ENCODE measurements at places on chromosomes 2 and 18.

DNA sequence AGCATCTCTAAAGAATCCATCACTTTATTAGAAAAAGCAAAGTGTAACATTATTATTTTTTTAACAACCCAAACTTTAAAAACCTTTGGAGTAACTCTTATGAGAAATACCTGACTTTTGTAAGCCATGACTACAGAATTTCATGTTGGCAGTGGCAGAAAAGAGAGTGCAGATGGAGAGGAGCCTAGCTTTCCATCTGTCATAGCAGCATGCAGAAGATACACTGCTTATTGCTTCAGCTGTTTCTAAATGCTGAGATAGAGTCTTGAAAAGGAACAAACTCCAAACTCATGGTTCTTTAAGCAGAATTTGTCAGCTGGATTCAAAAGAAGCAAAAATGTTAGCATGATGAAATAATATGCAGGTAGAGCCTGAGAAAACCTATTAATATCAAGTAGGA lies 1130.3 kb downstream of the DPP10 start:
- no peak for DNase-seq

GRCh38 chr18:48445540-48445939 lies 36.4 kb upstream of the ZBTB7C start:
- peak; percentile 85 for DNase-seq

DNA sequence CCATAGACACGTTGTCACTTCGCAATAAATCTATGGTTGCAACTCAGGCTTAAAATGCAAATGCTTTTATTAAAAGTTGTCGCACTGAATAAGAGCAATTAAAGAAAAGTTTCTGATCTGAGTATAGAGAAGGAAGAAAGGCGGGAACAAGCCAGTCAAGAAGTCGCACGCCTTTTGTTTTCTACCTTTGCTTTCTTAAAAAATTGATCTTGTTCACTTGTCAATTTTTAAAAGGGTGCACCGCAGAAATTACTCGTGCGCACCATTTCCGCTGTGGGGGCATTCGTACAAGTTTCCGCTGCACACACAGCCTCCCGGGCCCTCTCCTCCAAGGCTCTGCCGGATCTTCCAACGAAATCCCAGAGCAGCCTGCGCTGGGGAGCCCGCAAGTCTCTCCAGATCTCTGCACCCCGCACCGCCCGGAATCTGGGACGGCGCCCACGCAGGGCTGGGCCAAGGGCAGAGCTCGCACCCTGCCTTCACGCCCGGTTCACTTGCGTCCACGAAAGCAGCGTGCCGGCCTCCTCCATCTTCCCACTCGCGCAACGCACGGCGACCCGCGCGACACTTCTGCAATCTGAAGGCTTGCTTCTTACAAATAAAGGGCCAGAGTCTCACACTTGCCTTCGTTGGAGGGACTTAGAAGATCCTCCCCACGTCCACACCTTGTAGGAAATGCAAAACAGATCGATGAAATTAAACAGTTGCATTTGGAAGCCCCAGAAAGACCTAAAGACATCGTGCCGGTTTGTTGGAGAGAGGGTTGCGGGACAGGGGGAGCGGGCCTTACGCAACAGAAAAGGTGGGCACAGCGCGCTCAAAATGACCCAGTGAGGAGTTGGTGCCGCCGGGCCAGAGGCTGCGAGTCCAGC lies 2.6 kb upstream of the SALL3 start:
- no peak for DNase-seq

- no peak for DNase-seq
Observed at GRCh38 chr18:50218432-50219197, 23.7 kb upstream of the MYO5B start.

DNA sequence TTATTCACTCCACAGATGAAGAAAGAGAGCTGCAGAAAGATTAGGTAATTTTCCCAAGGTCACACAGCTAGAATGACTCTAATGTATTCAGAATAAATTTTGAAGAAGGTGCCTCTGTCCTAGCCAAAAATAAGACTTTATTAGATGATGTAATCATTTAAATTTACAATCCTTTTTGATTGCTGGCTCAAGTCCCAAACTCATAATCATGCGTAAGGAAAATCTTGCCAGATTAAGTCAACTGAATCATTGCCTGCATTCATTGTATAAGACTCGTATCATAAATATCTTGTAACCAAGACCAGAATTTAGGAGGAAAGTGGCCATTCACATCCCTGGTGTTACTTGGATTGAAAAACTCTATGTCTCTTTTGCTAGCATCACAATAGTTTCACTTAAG lies 53.1 kb upstream of the STK39 start:
- no peak for DNase-seq

- DNase-seq: no peak
Observed at GRCh38 chr2:169172151-169172735, 102.9 kb downstream of the DHRS9 start.

GRCh38 chr18:75879196-75879595 lies 451.7 kb upstream of the SMIM21 start:
- DNase-seq: no peak

GRCh38 chr2:142502402-142502801 lies 371.6 kb upstream of the LRP1B start:
- DNase-seq: no peak

- DNase-seq: no peak
Observed at GRCh38 chr2:240925191-240925567, 19.0 kb downstream of the CROCC2 start.

GRCh38 chr18:53402670-53403069 lies 821.8 kb downstream of the MBD2 start:
- no peak for DNase-seq

DNA sequence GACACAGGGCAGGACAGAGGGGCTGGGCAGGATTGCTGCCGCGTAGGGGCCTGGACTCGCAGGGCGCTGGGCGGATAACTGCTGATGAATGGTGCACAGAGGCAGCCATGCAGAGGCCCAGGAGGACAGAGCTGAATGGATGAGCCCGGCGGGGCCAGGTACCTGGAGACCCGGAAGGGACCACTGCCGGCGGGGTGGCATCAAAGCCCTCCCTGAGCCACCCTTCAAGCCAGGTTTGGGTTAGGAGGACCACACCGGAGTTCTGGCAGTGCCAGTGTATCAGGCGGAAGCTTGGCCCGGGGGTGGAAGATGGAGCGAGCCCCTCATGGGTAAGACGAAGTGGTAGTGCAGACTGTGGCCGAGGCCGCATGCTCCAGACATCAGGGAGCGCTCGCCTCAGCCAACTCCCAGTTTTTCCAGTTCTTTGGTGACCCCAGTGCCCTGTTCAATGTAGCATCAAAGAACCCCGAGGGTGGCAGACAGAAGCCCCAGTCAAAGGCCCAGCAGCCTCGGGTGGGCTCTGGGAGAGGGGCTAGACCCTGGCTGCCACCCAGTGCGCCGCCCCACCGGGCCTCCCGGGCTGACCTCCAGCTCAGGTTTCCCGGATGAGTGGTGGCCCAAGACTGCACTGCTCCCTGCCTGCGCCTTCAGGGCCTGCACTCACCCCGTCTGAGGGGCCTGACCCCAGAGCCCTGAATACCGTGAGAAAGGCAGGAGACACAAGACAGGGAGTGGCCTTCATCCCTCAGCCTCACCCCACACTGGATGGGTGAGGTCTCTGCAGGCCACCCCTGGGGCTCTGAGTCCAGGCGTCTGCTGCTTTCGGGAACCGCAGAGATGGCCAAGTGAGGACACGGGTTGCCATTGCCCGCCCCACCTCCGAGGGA lies 50.9 kb downstream of the ACAA2 start:
- DNase-seq: no peak

DNA sequence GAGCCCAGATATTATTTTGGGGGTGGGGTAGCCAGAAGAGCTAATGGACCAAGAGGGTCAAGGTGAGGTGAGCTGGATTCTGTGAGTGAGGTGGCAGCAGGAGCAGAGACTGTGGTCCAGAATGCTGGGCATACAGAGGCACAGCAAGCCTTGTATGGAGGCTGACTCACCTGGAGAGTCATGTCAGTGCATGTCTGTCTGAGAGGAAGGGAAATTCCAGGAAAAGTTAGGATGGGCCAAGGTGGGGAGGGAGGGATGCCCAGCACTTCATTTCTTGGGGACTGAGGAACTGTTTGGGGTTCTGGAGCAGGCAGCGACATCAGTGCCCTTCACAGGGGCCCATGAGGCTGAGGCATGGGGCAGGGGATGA lies 21.1 kb downstream of the PER2 start:
- DNase-seq: no peak

DNA sequence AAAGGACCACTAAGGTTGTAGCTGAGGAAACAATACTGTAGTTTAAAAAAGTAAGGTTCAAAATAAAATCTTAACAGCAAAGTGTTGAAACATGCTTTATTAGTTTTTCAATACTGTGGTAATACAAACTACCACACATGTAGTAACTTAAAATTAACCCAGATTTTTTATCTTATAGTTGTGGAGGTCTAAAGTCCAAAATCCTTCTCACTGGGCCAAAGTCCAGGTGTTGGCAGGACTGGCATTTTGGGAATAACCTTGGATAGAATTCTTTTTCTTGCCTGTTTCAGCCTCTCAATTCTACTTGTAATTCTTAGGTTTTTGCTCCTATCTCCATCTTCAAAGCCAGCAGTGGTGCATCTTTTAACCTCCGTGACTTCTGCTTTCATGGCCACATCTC lies 942.0 kb downstream of the TSN start:
- DNase-seq: no peak

- no peak for DNase-seq
Observed at GRCh38 chr18:76145521-76146376, 349.3 kb downstream of the ZNF516 start.

Data from NCI-H345 (cell line).